Testis (tissue), 5 donors: ENCODE measurements at places on chromosomes 3 and 15. TPM values are rescaled to one million over a fixed set of nuclear protein-coding genes. Genes with fewer than 3 reads are reported as not detected.
A peak's percentile ranks its signal among the peaks of the same experiment; 100 is the strongest.

The SLC9C1 gene
- 3.0 TPM for total RNA-seq

DNA sequence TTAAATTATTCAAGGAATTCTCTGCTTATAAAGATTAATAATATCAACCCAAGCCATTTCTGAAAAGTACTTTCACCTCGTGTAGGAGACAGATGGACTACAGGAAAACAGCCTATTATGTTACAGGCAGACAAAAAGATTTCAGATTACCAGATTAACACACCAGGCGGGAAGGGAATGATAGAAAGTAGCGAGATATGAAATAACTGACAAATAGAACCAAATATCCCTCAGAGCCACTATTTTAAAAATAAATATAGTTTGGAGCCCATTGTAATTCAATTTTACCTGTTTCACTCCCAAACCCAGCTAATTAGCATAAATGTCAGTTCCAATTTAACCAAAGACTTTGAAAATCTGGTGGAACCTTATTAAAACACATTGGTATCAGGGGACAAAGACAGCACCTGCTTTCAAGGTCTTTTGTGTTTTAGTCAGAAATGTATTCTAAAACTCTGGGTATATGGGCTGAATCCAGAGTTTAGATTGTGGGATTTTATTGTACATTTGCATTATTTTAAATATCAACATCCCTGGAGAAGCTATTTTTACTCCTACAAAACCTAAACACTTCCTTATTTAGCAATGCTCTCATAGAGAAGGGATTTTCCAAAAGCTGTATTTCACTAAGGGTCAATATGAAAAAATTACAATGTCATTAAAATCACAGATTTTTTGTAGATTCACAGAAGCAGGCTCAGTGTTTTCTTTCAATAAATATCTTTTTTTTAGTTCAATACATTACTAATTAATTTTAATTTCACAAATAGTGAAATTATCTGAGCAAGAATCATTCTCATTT is 138.4 kb downstream of the TNIK start:
- DNase-seq = no peak

- DNase-seq = peak; percentile 65
These were observed 195.1 kb upstream of the ICE2 start for GRCh38 chr15:60673918-60674558.

DNA sequence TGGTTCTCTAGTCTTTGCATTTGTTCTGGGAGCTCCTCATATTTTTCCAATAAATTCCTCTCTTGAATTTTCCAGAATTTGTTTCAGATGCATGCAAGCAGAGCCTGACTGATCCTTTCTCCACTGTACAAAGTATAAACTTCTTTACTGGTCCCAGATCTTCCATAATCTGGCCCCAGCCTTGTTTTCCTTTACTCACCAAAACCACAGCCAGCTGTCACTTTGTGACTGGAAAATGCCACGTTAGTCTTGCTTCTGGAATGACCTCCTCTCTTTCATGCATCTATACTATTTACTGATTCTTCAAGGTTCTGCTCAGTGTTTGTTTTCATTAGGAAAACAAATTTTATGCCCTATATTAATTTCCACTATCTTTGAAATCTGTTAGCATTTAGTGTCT is 60.4 kb upstream of the SPPL2A start:
- no peak for DNase-seq

DNA sequence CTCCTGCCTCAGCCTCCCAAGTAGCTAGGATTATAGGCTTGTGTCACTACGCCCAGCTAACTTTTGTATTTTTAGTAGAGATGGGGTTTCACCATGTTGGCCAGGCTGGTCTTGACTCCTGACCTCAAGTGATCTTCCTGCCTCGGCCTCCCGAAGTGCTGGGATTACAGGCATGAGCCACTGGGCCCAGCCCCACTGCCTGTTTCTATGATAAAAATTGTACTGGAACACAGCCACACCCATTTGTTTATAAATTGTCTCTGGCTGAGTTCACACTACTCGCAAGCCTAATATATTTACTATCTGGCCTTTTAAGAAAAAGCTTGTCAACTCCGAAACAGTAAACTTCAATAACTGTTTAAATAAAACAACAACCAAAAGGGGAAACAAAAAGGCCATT is 309.4 kb upstream of the WNT5A start:
- DNase-seq = peak; percentile 21

- DNase-seq = no peak
These were observed 6.0 kb downstream of the SLC6A1 start for GRCh38 chr3:10998542-10998941.
